ENCODE measurements at places on chromosomes 1 and 21.

- no peaks in the 10 kb centered on the region for H3K4me1 ChIP-seq
- H3K27me3 ChIP-seq, result no peaks in the 10 kb centered on the region
- no peak overlapping the region for H3K4me3 ChIP-seq
- DNase-seq, result no peak
- H3K27ac ChIP-seq, result no peak overlapping the region
Measured at GRCh38 chr1:61442544-61442943, 282.4 kb downstream of the TM2D1 start.

- H3K4me1 ChIP-seq, result peaks cover 6% of the 10 kb centered on the region
- DNase-seq, result no peak
- H3K27me3 ChIP-seq, result no peaks in the 10 kb centered on the region
- no peak overlapping the region for H3K4me3 ChIP-seq
- H3K36me3 ChIP-seq, result no peaks in the 10 kb centered on the region
Measured at GRCh38 chr21:45324489-45325205, 37.0 kb upstream of the POFUT2 start.

- H3K36me3 ChIP-seq, result no peaks in the 10 kb centered on the region
- no peak for DNase-seq
- H3K27me3 ChIP-seq, result no peaks in the 10 kb centered on the region
- no peaks in the 10 kb centered on the region for H3K4me1 ChIP-seq
- H3K4me3 ChIP-seq, result no peak overlapping the region
- H3K27ac ChIP-seq, result no peak overlapping the region
Measured at GRCh38 chr1:106875622-106876021, 180.9 kb upstream of the PRMT6 start.

GRCh38 chr1:117814856-117815797, 114.3 kb downstream of the GDAP2 start:
- H3K4me3 ChIP-seq, result no peak overlapping the region
- H3K4me1 ChIP-seq, result peaks cover 5% of the 10 kb centered on the region
- DNase-seq, result peak; percentile 38

DNA sequence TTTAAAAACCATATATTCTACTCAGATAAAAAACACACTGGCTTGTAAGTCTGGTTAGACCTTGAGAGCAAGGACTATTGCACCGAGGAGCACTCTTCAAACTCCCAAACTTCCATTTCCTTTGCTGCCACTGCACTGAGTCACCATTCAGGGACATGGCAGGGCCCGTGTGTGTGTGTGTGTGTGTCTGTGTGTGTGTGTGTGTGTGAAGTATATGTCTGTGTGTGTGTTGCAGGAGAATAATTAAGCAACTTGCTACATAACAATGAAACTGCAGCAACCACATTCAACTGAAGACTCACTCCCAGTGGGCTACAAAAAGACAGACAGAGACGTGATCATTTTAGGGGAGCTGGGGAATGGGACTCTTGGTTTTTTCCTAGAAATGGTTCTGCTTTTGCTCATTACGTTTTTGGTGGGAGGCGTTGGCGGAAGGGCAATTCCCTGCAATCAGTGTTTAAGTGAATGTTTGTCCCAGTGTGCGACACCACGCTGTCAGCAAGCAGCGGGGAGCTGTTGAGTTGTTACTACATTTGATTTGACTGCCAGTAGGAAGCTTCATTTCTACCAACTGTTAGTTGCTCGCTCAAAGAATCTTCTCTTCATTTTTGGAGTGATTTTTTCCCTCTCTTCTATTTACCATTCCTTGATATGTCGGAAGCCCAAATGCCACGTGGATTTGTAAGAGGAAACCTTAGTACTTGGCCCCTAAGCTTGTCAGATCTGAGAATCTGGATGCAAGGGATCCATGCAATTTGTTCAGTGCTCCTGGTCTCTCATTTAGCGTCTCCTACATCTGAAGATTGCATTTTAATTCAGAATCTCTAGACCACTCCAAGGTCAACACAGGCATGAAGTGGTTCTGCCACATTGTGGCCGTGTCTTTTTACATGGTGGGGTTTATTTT, 36.1 kb downstream of the ESRRG start:
- H3K27ac ChIP-seq, result no peak overlapping the region
- DNase-seq, result no peak

DNA sequence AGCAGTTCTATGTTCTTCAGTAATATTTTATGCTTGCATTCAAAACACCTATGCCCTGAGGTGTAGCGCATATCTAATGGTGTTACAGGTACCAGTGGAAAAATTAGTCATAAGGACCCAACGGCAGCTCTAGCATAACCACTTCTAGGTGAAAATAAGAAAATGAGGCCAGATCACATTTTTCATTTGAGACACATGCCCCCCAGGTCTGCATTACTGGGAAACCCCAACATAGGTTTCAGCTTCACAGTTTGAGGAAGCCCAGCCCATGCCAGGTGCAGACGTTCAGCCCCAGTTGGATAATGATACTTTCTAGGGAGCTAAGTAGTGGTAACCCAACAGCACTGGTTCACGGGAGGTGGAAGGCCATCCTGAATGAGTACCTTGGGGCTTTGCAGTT, 129.8 kb downstream of the CNIH3 start:
- H3K36me3 ChIP-seq, result no peaks in the 10 kb centered on the region
- no peaks in the 10 kb centered on the region for H3K27me3 ChIP-seq
- H3K4me3 ChIP-seq, result no peak overlapping the region
- H3K4me1 ChIP-seq, result no peaks in the 10 kb centered on the region
- H3K27ac ChIP-seq, result no peak overlapping the region

GRCh38 chr1:41698916-41699860, 214.7 kb upstream of the EDN2 start:
- H3K27ac ChIP-seq, result no peak overlapping the region
- H3K27me3 ChIP-seq, result no peaks in the 10 kb centered on the region
- no peak overlapping the region for H3K4me3 ChIP-seq
- no peaks in the 10 kb centered on the region for H3K36me3 ChIP-seq
- no peak for DNase-seq

Data from uterus (tissue), 4 donors.